ENCODE measurements at places on chromosomes 3 and 15.

DNA sequence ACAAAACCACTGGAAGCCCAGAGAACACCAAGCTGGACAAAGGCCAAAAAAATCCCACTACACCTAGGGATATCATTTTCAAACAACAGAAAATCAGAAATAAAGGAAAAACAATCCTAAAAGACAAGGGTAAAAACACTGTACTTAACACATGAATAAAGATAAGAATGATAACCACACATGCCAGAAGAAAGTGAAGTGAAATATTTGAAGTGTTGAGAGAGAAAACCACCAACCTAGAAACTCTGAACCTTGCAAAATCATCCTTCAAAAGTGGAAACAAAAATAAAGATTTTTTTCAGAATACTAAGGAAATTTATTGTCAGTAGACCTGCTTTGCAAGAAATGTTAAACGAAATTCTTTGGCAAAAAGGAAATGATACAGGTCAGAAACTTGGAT, 45.1 kb downstream of the KPNA1 start:
- no peak for DNase-seq

DNA sequence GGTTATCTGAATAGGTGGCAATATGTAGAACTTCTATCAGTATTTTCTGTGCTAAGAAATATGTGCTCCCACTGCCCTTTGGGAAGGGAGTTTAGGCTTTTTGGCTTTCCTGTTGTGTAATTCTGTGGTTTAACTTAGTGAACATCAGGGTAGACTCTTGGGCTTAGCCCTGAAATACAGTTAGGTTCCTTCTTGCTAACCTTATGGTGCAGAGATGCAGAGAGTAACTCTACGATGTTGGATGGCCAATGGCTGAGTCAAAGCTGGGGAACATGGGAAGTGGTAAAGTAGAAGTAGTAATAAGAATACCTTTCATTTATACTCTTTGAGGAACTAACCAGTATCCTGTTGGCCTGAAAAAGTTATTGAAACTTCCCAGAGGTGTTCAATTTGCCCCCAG, 80.8 kb upstream of the IL12A start:
- no peak for DNase-seq

- no peak for DNase-seq
These were observed 103.1 kb upstream of the MRPL3 start for GRCh38 chr3:131605916-131606315.

DNA sequence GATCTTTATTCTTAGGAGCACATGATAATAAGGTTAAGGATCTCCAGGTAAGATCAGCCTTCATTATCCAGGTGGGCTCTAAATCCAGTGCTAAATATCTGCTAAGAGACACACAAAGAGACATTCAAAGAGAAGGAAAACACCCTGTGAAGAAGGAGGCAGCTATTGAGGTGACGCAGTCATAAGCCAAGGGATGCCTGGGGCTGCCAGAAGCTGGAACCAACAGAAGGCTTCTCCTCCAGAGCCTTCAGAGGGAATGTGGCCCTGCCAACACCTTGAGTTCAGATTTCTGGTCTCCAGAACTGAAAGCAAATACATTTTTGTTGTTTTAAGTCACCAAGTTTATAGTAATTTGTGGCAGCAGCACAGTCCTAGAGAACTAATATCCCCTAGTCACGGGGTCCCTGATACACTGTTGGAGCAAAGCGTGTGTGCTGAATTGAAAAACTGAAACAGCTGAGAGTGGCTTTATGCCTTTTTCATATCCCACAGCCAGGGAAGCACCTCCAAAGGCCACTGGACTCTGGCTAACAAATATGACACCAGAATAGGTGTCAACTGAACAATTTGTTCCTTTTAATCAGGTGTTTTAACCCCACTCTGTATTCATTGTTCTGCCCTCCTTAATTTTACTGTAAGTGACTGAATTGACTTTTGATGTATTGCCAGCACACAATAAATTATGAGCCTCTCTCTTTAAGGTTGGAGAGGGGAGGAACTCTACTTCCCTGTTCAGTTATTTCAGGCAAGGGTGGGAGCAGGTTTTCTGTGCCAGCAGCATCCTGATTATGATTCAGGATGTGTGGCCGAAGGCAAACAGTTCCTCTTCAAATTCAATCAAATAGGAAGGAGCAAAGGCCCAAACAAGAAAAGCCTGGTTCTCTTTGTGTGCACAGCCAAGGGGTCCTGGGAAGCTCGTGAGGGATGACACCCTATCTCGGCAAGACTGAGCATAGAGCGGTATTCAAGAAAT, 151.8 kb upstream of the HES1 start:
- no peak for DNase-seq

DNA sequence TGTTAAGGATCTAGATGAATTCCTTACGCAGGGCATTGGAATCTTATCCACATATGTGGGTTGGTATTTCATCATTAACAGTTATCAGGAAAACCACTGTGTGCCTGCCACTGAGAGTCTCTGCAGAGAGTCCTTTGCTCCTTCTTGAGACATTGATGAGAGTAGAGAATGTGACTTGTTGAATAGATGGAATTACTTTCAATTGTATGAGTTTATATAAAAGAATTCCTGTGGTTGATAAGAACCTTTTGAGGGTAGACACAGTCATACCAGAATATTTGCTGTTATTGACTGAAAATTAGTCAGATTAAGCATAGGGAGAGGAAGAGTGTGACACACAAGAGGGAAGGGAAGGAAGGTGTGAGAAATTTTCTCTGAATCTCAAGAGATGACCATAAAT, 30.8 kb downstream of the ARHGEF26 start:
- DNase-seq: no peak

DNA sequence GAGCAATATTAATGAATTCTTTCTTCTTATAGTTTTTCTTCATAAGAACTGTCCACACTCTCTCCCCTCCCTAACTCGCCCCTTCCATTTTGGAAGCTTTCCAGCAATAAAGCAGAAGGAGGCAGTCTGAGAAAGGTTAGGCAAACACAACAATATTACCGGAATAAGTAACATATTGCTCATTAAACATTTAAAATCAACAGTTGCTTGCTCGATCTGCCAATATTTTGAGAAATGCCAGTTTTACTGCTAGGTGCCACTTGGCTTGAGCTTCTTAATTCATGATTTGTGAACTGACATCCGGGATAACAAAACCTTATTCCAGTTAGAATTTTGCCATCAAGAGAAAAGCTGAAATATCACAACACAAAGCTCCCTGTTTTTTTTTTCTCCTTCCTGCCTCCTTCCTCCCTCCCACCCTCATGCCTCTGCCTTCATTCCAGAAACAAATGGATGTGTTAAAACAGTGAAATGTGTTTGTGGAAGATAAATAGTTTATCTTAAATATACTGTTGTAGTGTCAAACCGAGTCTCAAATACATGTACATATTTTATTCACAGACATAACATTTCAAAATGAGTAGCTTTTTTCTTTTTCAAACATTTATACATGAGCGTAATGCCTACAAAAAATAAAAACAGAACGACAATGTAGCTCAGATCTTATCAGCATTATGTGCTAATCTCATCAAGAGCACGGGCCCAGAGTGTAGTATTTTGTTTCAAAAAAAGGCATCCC, 253.7 kb downstream of the GAP43 start:
- no peak for DNase-seq

DNA sequence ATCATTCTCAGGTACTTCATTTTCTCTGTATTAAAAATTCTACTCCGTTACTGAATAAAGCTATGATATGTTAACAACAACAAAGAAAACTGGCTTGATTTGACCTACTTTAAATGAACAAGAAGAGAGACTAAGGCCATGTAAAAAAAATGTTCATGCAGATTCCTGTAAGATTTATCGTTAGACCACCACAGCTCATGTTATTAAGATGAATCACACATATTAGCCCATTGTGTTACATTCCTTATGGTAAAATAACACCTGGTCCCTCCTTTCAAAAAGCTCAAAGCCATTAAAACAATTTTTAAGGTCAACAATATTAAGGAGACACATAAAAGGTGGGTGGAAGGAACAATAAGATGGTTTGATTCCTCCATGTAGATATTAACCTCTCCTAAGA, 6.3 kb downstream of the THOC7 start:
- no peak for DNase-seq

DNA sequence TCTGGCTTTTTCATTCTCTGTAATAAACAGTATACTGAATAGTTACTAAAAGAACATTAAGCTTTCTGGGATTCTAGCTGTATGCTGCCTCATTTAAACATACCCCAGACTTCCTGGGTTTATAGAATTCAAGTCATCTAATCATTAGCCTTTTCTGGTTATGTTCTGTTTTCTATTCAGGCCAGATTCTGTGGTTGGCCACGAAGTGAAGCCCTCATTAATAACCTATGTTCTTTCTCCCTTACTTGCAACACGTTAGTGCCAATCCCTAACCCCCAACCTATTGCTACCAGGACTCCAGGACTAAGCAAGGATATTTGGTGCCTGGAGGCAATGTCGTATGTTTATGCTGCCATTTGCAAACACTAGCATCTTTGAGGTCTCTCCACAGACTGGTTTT, 28.6 kb upstream of the MTMR10 start:
- no peak for DNase-seq

- DNase-seq: peak; percentile 49
These were observed 89.0 kb downstream of the IQSEC1 start for GRCh38 chr3:12984023-12984823.

DNA sequence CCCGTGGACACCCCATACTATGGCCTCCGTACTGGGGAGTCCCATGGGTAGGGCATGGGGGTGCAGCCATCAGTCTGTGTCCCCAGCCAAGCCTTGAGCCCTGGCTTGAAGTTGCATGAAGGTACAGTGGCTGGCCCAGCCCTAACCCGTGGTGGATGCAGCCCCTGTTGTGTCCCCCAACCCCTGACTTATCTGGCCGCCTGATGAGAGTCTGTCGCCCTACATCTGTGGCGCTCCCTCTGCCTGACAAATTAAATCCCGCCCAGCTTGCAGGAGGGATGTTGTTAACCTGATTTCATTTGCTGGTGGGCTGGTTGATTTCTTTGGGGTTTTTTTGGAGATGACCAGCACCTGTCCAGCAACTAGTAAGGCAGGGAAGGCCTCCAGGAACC, 186.1 kb downstream of the APBA2 start:
- DNase-seq: no peak

DNA sequence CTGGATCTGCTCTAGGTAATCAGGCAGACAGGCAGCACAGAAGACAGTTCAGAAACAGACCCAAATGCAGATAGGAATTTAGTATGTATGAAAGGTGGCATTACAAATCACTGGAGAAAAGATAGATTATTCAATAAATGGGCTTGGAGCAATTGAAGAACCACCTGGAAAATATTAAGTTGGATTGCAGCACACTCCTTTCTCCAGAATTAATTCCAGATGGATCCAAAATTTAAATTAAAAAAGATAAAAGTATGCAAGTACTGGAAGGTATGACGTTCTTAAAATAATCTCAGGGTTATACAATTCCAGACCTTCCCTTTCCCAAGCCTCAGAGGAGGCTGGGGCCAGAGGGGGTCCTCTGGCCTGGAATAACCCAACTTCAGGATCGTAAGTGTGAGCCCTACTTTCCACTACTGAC, 32.5 kb downstream of the HRH1 start:
- DNase-seq: no peak

GRCh38 chr3:160685144-160685766, 8.3 kb downstream of the ARL14 start:
- no peak for DNase-seq

- DNase-seq: no peak
These were observed 263.9 kb upstream of the TGFBR2 start for GRCh38 chr3:30342318-30343060.

GRCh38 chr15:91710080-91710698, 143.3 kb upstream of the SLCO3A1 start:
- no peak for DNase-seq

DNA sequence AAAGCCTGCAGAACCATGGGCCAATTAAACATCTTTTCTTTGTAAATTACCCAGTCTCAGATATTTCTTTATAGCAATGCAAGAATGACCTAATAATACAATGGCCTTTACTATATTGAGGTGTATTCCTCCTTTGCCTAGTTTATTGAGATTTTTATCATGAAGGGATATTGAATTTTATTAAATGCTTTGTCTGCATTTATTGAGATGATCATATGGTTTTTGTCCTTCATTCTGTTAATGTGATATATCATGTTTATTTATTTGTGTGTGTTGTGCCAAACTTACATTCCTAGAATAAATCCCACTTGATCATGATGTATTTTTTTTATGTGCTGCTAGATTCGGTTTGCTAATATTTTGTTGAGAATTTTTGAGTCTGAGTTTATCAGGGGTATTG, 36.2 kb downstream of the TOPAZ1 start:
- DNase-seq: no peak

GRCh38 chr3:187992609-187993008, 161.3 kb upstream of the LPP start:
- DNase-seq: no peak

- DNase-seq: no peak
These were observed 1.5 kb downstream of the ATP1B3 start for GRCh38 chr3:141877911-141878310.

- no peak for DNase-seq
These were observed 70.8 kb downstream of the DNAJC13 start for GRCh38 chr3:132488151-132488550.

- DNase-seq: peak; percentile 20
These were observed 559 bp upstream of the LRRN1 start for GRCh38 chr3:3798631-3799113.

GRCh38 chr15:48422401-48422800, 91.2 kb downstream of the DUT start:
- no peak for DNase-seq

GRCh38 chr15:56053046-56053400, 59.6 kb upstream of the NEDD4 start:
- DNase-seq: no peak

- DNase-seq: no peak
These were observed 134.4 kb downstream of the PDE8A start for GRCh38 chr15:85116066-85116465.

DNA sequence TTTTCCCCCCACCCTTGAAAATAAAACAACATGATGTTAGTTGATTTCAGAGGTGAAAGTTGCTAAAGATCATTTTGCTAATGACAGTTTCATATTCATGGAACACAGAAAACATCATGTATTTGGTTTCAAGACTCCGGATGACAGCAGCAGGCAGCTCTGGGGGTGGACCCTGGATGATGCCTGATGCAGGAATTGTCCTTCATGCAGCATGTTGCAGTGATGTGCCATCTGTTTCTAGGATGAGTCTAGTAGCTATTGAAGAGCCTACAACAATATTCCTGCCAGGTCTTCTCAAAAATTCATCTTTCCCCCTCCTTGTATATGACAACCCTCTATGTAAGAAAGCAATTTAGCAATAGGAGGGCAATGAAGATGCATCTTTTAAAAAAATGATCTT, 108.3 kb downstream of the SV2B start:
- DNase-seq: no peak

DNA sequence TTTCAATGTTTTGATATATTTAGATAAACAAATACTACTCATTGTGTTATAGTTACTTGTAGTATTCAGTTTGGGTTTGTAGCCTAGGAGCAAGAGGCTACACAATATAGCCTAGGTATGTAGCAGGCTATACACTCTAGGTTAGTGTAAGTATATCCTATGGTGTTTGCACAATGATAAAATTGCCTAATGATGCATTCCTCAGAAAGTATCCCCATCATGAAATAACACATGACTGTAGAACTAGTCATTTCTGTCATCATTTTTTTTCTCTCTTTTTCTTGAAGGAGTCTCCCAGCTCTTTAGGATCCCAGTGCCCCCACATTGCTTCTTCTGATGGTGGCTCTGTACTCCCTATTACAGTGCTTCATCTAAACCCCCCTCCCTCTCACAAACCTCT, 157.7 kb upstream of the CADPS start:
- no peak for DNase-seq

All from activated gamma-delta T cell treated with anti-CD3 and anti-CD28 coated beads, Interleukin-2, amount 50 U/mL, for 16 hours (primary cell).